ENCODE measurements at places on chromosomes 2 and 18. TPM values are rescaled to one million over a fixed set of nuclear protein-coding genes. Genes with fewer than 3 reads are reported as not detected.

GRCh38 chr2:190847504-190848081 lies 33.0 kb upstream of the GLS start:
- peaks cover 24% of the 10 kb centered on the region for H3K4me1 ChIP-seq
- H3K27me3 ChIP-seq: no peaks in the 10 kb centered on the region
- H3K36me3 ChIP-seq: no peaks in the 10 kb centered on the region
- no peak overlapping the region for H3K4me3 ChIP-seq

DNA sequence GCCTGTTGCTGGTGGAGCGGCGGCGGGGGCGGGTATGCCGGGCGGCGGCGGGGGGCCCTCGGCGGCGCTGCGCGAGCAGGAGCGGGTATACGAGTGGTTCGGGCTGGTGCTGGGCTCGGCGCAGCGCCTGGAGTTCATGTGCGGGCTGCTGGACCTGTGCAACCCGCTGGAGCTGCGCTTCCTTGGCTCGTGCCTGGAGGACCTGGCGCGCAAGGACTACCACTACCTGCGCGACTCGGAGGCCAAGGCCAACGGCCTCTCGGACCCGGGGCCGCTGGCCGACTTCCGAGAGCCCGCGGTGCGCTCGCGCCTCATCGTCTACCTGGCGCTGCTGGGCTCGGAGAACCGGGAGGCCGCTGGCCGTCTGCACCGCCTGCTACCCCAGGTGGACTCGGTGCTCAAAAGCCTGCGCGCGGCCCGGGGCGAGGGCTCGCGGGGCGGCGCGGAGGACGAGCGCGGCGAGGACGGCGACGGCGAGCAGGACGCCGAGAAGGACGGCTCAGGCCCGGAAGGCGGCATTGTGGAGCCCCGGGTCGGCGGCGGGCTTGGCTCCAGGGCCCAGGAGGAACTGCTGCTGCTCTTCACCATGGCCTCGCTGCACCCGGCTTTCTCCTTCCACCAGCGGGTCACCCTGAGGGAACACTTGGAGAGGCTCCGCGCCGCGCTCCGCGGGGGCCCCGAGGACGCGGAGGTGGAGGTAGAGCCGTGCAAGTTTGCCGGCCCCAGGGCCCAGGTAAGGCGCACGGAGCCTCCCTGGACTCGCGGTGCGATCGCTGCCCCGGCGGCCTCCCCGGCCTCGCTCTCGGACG lies 1.0 kb downstream of the ZCCHC2 start:
- H3K27ac ChIP-seq: peak overlapping the region; percentile 23
- peak; percentile 56 for DNase-seq
- H3K4me1 ChIP-seq: peaks cover 12% of the 10 kb centered on the region

DNA sequence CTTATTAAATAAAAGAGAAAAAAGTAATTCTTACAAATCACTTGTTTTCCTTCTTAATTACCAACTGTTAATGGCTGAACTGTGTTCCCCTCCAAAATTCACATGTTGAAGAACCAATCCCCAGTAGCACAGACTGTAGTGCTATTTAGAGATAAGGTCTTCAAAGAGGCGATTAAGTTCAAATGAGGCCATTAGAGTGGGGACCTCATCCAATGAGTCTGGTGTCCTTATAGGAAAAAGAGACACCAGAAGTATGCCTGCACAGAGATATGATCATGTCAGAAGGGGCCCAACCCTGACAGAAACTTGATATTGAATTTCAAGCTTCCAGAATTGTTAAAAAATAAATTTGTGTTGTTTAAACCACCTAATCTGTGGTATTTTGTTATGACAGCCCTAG lies 89.8 kb downstream of the MEMO1 start:
- H3K36me3 ChIP-seq: peaks cover 4% of the 10 kb centered on the region
- no peaks in the 10 kb centered on the region for H3K27me3 ChIP-seq
- no peak overlapping the region for H3K27ac ChIP-seq
- no peaks in the 10 kb centered on the region for H3K4me1 ChIP-seq
- H3K4me3 ChIP-seq: no peak overlapping the region

DNA sequence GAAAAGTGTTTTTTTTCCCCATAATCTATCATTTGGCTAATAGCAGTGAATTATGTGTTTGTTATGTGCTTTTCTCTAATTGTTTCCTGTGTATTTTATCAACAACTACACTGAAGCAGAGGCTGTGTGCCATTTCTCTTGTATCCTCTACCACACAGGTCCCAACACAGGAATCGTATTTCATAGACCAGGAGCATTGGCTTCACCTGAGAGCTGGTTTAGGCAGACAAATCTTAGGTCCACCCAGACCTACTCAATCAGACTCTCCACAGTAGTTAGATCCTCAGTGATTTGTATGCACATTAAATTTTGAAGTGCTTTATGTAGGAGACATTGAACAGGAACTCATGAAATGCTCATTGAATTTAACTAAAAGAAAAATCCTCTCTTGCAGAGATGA lies 109.2 kb downstream of the FSHR start:
- DNase-seq: no peak
- H3K4me3 ChIP-seq: no peak overlapping the region
- H3K4me1 ChIP-seq: no peaks in the 10 kb centered on the region
- no peak overlapping the region for H3K27ac ChIP-seq

Gene ALK
- 0.16 TPM for total RNA-seq

GRCh38 chr18:5159080-5159479 lies 38.0 kb downstream of the AKAIN1 start:
- no peaks in the 10 kb centered on the region for H3K36me3 ChIP-seq
- H3K4me1 ChIP-seq: no peaks in the 10 kb centered on the region
- no peak overlapping the region for H3K4me3 ChIP-seq
- no peaks in the 10 kb centered on the region for H3K27me3 ChIP-seq
- no peak overlapping the region for H3K27ac ChIP-seq

DNA sequence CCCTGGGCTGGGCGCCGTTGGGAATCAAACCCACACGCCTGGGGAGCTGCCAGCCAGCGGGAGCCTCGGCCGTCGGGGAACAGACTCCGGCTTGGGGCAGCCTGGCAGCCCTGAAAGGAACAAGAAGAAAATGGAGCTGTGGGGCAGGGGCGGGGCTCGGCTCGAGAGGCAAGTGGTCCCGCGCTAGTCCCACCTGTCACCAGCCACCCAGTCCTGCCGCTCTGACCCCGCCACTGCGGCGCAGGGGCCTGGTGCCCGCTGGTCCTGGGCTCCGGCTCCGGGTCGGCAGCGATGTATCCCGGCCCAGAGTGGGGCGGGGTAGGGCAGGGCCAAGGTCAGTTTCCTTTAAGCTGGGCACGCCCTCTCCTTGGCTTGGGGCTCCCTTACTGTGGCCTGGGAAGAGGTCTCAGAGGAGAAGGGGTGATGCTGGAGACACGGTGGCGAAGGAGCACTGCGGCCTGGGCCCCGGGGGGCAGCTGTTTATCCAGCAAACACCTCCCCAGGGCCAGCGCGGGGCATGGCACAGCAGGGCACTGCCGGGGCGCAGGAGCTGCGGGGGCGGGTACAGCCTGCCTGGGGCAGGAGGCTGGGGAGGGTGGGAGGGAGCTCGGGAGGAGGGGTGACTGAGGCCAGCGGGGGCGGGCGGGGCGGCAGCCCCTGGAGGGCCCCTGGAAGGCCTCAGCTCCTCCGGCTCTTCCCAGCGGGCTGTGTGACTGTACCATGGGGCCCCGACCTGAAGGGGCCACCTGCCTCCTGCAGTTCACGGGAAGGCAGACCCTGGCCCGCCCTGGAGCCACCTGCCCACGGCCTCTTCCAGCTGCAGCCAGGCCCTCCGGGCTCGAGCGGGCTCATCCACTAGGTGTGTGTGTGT lies 15.6 kb downstream of the ODC1 start:
- no peaks in the 10 kb centered on the region for H3K27me3 ChIP-seq
- H3K27ac ChIP-seq: no peak overlapping the region
- no peak overlapping the region for H3K4me3 ChIP-seq
- DNase-seq: no peak
- no peaks in the 10 kb centered on the region for H3K4me1 ChIP-seq

Measured in astrocyte (in vitro differentiated cells and primary cell).